ENCODE measurements at places on chromosomes 1 and 21. TPM values are rescaled to one million over a fixed set of nuclear protein-coding genes. Genes with fewer than 3 reads are reported as not detected.

EPB41 gene
- 26.1 TPM for total RNA-seq

TBX15 gene
- total RNA-seq = 0.28 TPM

MSTO1 gene
- total RNA-seq = 24.3 TPM

SPRR2D gene
- total RNA-seq = not detected

LCE1A gene
- not detected for total RNA-seq

OR6N1 gene
- not detected for total RNA-seq

LRRN2 gene
- not detected for total RNA-seq

NBPF11 gene
- 3.3 TPM for total RNA-seq

FRRS1 gene
- total RNA-seq = 2.1 TPM

EDN2 gene
- 0.09 TPM for total RNA-seq

HAO2 gene
- total RNA-seq = not detected

DDR2 gene
- total RNA-seq = 12.3 TPM

PRR9 gene
- total RNA-seq = not detected

LCE3D gene
- total RNA-seq = not detected

VANGL2 gene
- not detected for total RNA-seq

TIE1 gene
- 694 TPM for total RNA-seq

KRTAP6-3 gene
- not detected for total RNA-seq

TCEA3 gene
- 0.18 TPM for total RNA-seq

KLF17 gene
- total RNA-seq = not detected

CFHR4 gene
- total RNA-seq = not detected

TSSK3 gene
- total RNA-seq = 0.19 TPM

PCP4L1 gene
- total RNA-seq = not detected

GBP4 gene
- total RNA-seq = 2.4 TPM

PGLYRP3 gene
- not detected for total RNA-seq

OR6K3 gene
- not detected for total RNA-seq

RNF223 gene
- not detected for total RNA-seq

FAM72B gene
- total RNA-seq = 1.8 TPM

ABCA4 gene
- 4.0 TPM for total RNA-seq

OPRD1 gene
- not detected for total RNA-seq

IL22RA1 gene
- under 0.01 TPM for total RNA-seq

RGS21 gene
- total RNA-seq = not detected

IQGAP3 gene
- total RNA-seq = 8.9 TPM

NPL gene
- total RNA-seq = 1.0 TPM

LRRC53 gene
- not detected for total RNA-seq

EPHB2 gene
- total RNA-seq = 50.7 TPM

CYYR1 gene
- total RNA-seq = 5.1 TPM

ATP6V1G3 gene
- not detected for total RNA-seq

Data from endothelial cell of coronary artery (primary cell).